Heart right ventricle (tissue), 16 donors: ENCODE measurements at places on chromosomes 16 and 17. TPM values are rescaled to one million over a fixed set of nuclear protein-coding genes. Genes with fewer than 3 reads are reported as not detected.

- peaks cover 64% of the 10 kb centered on the region for H3K36me3 ChIP-seq
- no peaks in the 10 kb centered on the region for H3K27me3 ChIP-seq
- H3K27ac ChIP-seq, result no peak overlapping the region
- peaks cover 13% of the 10 kb centered on the region for H3K4me1 ChIP-seq
Measured at GRCh38 chr17:81254955-81255717, 16.0 kb downstream of the NDUFAF8 start.

DNA sequence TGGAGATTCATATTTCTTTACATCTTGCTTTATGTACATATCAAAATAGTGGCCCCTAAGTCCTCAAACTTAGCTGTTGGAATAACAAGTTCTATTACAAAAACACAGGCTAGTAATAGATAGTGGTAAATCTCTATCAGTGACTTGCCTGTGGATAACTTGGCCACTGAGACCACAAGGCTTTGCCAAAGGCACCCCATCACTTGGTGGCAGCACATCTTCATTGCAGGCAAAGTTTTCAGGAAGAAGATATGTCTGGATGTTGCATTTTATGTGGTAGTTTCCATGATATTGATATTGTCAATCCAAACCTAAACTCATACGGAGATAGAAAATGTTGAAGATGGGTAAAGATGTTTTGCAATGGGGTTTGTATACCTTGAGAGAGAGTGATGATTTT, 58.5 kb downstream of the KNOP1 start:
- H3K27me3 ChIP-seq, result no peaks in the 10 kb centered on the region
- no peak overlapping the region for H3K4me3 ChIP-seq
- H3K4me1 ChIP-seq, result no peaks in the 10 kb centered on the region
- H3K36me3 ChIP-seq, result no peaks in the 10 kb centered on the region
- H3K27ac ChIP-seq, result no peak overlapping the region

GRCh38 chr16:75061669-75062068, 54.9 kb downstream of the LDHD start:
- peaks cover 66% of the 10 kb centered on the region for H3K4me1 ChIP-seq
- H3K4me3 ChIP-seq, result no peak overlapping the region
- H3K27ac ChIP-seq, result peak overlapping the region; percentile 59
- no peaks in the 10 kb centered on the region for H3K36me3 ChIP-seq
- H3K27me3 ChIP-seq, result no peaks in the 10 kb centered on the region

DNA sequence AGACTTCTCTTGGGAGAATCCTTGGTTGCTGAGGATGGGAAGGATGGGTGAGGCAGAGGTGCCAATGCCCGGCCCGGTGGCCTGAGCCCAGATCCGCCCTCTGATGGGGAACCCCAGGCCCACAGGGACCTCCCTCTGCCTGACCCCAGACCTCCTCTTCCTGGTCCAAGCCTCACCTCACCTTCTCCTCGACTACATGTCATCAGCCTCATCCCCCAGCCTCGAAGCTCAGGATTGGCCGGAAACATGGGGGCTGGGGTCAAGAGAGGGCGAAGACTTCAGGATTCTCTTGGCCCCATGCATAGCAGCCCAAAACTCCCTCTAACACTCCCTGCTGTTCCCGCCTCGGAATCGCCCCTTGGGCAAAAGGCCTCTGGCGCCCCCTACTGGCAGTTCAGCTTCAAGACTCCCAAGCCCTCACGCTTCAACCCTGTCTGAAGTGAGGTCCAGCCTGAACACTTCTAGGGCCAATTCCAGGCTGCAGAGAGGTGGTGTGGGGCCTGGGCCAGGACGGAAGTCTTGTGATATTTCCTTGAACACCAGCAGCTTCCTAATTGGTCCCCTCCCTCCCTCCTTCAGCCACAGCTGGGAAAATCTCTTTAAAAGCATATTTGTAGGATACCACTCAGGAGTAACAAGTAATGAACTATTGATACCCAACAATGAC, 47.2 kb downstream of the ARHGAP27 start:
- peak; percentile 91 for DNase-seq
- no peaks in the 10 kb centered on the region for H3K36me3 ChIP-seq
- peak overlapping the region; percentile 49 for H3K27ac ChIP-seq
- H3K4me1 ChIP-seq, result no peaks in the 10 kb centered on the region

DNA sequence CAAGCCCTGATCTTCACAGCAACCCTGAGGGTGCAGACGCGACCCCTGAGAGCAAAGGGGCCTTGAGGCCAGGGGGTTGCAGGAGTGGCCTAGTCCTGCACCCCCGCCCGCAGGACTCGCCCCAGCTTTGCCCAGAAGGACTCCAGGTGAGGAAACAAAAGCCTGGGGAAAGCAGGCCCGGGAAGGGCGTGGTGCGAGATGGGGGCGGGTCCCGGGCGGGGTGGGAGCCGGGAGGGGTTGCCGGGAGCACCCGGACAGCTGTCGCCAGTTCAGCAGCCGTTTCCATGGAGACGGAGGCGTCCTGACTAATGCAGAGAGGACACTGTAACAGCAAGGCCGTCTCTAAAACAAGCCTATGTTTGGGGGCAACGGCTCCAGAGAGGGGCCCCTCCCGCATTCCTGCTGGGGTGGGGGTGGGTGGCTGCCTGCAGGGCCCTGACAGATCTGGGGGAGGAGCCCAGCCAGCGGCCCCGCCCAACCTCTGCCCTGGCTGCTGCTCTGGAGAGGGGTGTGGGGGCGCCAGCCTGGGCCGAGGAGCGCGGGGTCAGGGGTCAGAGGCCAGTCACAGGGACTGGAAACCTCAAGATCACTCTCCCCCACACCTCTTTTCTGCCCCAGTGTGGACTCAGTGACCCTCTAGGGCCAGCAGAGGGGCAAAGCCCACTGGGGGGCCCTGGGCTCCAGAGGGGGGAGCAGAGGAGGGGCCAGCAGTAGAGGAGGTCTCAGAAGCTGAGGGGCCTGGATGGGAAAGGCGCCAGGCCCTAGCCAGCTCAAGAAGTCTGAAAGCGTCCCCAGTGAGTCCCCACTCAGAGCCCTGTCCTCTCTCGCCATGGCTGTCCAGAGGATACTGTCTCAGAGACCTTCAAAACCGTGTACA, 3.1 kb upstream of the TPPP3 start:
- H3K36me3 ChIP-seq, result no peaks in the 10 kb centered on the region
- DNase-seq, result peak; percentile 92
- no peak overlapping the region for H3K4me3 ChIP-seq
- peaks cover 53% of the 10 kb centered on the region for H3K4me1 ChIP-seq
- peak overlapping the region; percentile 78 for H3K27ac ChIP-seq
- peaks cover 24% of the 10 kb centered on the region for H3K27me3 ChIP-seq

GRCh38 chr17:33874617-33875060, 380.4 kb upstream of the CCL2 start:
- peaks cover 18% of the 10 kb centered on the region for H3K27me3 ChIP-seq
- no peaks in the 10 kb centered on the region for H3K36me3 ChIP-seq
- no peaks in the 10 kb centered on the region for H3K4me1 ChIP-seq
- DNase-seq, result no peak
- H3K4me3 ChIP-seq, result no peak overlapping the region
- H3K27ac ChIP-seq, result no peak overlapping the region

- H3K27me3 ChIP-seq, result peaks cover 15% of the 10 kb centered on the region
- DNase-seq, result peak; percentile 50
- peak overlapping the region; percentile 80 for H3K27ac ChIP-seq
Measured at GRCh38 chr17:49217651-49218413, 7.3 kb downstream of the ABI3 start.

DNA sequence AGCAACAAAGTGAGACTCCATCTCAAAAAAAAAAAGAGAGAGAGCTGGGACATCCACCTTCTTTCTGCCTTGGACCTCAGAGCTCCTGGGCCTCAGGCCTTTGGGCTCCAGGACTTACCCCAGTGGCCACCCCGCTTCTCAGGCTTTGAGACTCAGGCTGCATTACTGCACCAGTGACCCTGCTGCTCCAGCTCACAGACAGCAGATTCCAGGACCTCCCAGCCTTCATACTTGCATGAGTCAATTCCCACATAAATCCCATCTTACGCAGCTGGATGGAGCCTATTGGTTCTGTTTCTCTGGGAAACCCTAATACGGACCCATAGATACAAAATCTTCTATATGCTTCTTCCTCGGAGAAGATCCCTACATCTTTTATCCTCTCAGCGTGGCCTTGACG, 2.1 kb upstream of the CEP295NL start:
- H3K4me3 ChIP-seq, result no peak overlapping the region
- no peaks in the 10 kb centered on the region for H3K36me3 ChIP-seq
- H3K4me1 ChIP-seq, result peaks cover 5% of the 10 kb centered on the region
- H3K27me3 ChIP-seq, result no peaks in the 10 kb centered on the region
- no peak for DNase-seq
- no peak overlapping the region for H3K27ac ChIP-seq

DNA sequence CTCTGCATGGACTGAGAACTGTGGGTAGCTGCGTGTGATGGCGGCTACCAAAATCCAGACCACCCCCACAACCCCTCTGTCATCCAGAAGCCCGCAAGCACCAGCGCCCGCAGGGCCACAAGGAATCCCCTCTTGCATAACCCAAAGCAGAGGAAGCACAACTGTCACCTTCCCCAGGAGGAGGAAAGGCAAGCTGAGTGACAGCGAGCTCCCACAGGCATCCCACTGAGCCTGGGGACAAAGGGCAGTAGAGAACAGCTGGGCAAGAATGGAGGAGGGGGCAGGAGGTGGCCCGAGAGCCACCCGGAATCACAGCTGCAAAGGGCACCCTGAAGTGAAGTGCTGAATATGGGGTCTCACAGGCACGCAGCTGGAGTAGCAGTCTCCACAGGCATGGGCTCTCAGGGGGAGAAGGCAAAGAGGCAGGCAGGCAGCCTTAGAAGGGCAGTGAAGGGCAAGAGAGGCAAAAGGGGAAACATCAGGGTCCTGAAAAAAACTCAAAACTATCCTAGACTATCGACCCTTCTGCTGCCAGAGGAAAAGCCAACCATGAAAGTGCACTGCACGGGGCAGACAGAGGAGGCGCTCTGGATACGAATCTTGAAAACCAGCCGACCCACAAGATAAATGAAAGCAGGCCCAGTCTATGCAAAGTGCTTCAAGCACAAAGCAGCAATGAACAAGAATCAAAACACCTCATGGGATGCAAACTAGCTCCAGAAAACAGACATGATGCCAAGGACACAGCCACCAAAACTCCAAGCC, 17.1 kb downstream of the USP36 start:
- H3K4me1 ChIP-seq, result peaks cover 15% of the 10 kb centered on the region
- H3K36me3 ChIP-seq, result peaks cover 100% of the 10 kb centered on the region
- H3K4me3 ChIP-seq, result no peak overlapping the region
- no peak overlapping the region for H3K27ac ChIP-seq

DNA sequence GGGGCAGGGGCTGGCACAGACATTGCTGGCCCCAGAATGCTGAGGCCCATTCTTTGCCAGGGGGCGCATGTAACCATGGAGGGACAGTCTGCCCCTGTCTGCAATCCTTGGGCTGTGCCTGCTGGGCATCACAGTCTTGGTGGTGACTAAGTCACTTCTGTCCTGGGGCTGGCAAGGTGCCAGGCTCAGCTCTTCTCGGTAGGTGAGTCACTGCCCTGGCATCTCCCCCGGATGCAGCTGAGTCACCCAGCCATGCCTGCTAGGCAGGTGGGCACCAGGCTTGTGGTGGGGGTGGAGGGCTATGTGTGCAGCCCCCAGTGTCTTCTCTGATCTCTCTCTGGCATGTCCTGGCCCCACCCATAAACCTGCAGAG, 5.6 kb downstream of the RARA start:
- H3K36me3 ChIP-seq, result no peaks in the 10 kb centered on the region
- peak; percentile 82 for DNase-seq
- H3K4me1 ChIP-seq, result peaks cover 96% of the 10 kb centered on the region

DNA sequence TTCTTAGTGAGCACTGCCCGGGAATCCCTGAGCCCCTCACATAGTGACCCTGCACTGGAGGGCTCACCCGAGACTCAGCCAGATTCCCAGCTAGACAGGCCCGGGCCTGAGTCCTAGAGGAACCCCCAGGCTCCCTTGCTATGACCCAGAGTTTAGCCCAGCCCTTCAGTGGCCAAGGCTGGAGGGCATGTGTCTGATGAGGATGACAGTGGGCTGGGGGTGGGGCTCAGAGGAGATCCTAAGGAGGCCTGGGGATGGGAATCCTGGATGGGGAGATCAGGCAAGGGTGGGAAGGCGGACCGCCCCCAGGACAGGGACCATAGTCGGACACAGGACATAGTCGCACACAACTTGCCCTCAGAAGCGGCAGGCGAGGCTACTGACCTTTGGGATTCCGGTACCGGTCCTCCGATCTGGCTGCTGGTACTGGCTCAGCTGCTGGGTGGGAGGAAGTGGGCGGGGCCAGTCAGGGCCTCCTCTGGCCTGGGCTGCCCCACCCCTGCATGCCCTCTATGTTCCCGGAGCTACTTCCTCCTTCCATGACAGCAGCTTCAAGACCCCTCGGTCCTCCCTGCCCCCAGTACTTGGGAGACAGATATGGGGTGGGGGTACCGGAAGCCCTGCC, 1.1 kb downstream of the CD79B start:
- H3K27ac ChIP-seq, result peak overlapping the region; percentile 76
- peak overlapping the region; percentile 24 for H3K4me3 ChIP-seq
- peaks cover 30% of the 10 kb centered on the region for H3K4me1 ChIP-seq
- no peaks in the 10 kb centered on the region for H3K36me3 ChIP-seq
- H3K27me3 ChIP-seq, result no peaks in the 10 kb centered on the region

DNA sequence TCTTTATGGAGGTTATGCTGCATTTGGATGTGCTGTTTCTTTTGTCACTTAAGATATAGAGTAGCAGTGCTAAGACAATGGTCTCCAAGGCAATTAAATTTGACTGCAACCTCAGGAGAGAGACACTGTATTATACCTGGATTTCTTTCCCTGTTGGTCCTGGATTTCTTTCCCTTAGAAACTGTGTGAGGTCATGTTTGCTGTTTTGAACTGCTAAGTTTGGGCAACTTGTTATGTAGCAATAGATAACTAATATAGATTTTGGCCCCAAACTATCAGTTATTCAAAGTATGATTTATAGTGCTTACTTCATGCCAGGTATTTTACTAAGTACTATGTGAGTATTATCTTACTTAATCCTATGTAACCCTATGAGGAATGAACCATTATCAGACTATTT, 458.4 kb downstream of the HS3ST3B1 start:
- no peaks in the 10 kb centered on the region for H3K36me3 ChIP-seq
- no peaks in the 10 kb centered on the region for H3K27me3 ChIP-seq

GRCh38 chr17:65278050-65278819, 141.1 kb downstream of the RGS9 start:
- no peaks in the 10 kb centered on the region for H3K36me3 ChIP-seq
- H3K27ac ChIP-seq, result no peak overlapping the region
- DNase-seq, result peak; percentile 18
- H3K4me3 ChIP-seq, result no peak overlapping the region

DNA sequence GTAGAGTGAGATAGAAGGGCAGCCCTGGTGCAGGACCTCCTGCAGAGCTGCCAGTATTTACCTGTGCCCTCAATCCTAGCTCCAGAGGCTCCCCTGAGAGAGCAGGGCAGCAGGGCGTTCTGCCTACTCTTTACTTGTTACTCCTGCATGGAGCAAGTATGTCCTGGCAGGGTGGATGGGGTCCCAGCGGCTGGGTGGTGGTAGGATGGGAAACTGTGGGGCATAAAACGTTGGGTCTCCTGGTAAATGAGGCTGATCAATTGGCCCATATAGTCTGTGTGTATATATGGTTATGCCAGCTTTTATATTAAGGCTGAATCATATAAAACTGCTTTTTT, 192.0 kb downstream of the NTN1 start:
- no peak overlapping the region for H3K4me3 ChIP-seq
- no peak overlapping the region for H3K27ac ChIP-seq
- DNase-seq, result no peak
- no peaks in the 10 kb centered on the region for H3K4me1 ChIP-seq
- no peaks in the 10 kb centered on the region for H3K27me3 ChIP-seq

Gene EPN3
- total RNA-seq, result 18.9 TPM

Gene SPEM3
- total RNA-seq, result not detected

Gene PIK3R5
- total RNA-seq, result 0.99 TPM

Gene KRT12
- not detected for total RNA-seq

Gene AOC2
- total RNA-seq, result 0.37 TPM

Gene CIBAR2
- not detected for total RNA-seq

Gene PABPN1L
- not detected for total RNA-seq

Gene RARA
- total RNA-seq, result 21.7 TPM

Gene ATAD5
- total RNA-seq, result 0.36 TPM

Gene WSB1
- 63.3 TPM for total RNA-seq

Gene CCL1
- total RNA-seq, result not detected
